ENCODE measurements at places on chromosomes 5 and 9. TPM values are rescaled to one million over a fixed set of nuclear protein-coding genes. Genes with fewer than 3 reads are reported as not detected.

DNA sequence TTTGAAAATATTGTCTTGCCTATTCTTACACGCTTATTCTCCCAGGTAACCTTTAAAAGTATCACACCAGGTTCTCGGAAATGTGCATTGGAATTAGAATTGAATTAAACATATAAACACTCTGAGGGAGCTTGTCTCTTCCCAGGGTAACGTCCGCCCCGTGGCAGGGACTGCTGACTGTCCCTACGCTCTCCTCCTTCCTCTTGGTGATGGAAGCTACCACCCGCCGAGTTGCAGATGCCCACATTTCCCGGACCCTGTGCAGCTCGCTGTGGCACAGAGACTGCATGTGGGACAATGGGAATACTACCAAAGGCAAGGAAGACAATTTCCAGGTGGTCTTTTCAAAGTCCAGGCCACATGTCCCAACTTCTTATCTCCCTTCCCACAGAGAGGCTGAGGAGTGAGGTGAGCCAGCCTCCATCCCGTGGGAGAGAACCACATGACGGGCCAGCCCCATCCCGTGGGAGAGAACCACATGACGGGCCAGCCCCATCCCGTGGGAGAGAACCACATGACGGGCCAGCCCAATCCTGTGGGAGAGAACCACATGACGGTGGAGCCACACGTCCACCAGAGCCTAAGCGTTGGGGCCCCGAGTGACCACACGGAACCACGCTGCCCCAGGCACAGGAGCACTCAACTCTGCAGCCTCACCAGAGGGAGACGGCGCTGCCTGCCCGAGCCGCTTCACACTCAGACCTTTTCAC lies 249.4 kb upstream of the IRX1 start:
- no peaks in the 10 kb centered on the region for H3K27me3 ChIP-seq
- no peak overlapping the region for H3K4me3 ChIP-seq
- H3K27ac ChIP-seq: no peak overlapping the region

DNA sequence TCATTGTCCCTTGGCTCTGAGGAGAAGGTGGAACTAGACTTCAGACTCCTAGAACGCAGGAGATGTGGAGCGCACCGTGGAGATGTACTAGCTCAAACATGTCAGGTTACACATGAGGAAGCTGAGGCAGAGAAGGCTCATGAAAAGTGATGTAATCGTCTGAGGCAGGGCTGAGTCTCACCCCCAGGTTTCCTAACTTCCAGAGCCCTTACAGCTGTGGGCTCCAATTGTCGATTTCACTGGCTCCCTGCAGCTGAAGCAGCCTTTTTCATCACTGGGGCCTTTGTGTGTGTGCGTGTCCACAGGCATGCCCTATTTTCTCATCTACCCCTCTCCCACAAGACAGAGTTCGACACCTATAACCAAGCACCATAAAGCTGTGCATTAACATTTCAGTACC lies 370.6 kb downstream of the NTRK2 start:
- no peaks in the 10 kb centered on the region for H3K27me3 ChIP-seq
- H3K4me1 ChIP-seq: peaks cover 4% of the 10 kb centered on the region
- no peak overlapping the region for H3K27ac ChIP-seq
- no peak overlapping the region for H3K4me3 ChIP-seq
- H3K36me3 ChIP-seq: no peaks in the 10 kb centered on the region

GRCh38 chr5:118125687-118126086 lies 862.7 kb downstream of the DTWD2 start:
- H3K4me3 ChIP-seq: no peak overlapping the region
- H3K4me1 ChIP-seq: no peaks in the 10 kb centered on the region
- no peaks in the 10 kb centered on the region for H3K27me3 ChIP-seq

DNA sequence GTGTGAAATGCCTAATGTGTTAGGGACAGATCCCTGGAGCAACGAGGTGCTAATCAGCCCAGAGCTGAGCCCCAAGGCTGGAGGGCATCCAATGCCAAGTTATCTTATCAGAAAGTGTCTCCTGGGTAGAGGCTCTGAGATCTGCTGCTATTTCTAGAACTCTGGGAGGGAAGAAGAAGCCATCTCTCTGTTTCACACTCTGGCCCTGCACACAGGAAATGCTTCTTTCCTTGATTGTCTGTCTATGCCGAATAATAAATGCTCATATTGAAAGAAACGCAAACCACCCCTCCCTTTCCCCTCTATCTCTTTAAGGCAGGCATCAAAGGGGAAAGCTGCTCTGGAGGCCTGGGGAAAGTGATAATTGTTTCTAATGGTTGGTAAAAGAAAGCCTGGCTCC lies 166.7 kb downstream of the PAPPA start:
- DNase-seq: no peak
- no peaks in the 10 kb centered on the region for H3K36me3 ChIP-seq
- no peaks in the 10 kb centered on the region for H3K4me1 ChIP-seq
- H3K27ac ChIP-seq: no peak overlapping the region

- no peaks in the 10 kb centered on the region for H3K27me3 ChIP-seq
- no peak overlapping the region for H3K27ac ChIP-seq
- H3K4me1 ChIP-seq: no peaks in the 10 kb centered on the region
- no peak overlapping the region for H3K4me3 ChIP-seq
These were observed 181.8 kb downstream of the CRB2 start for GRCh38 chr9:123537809-123538208.

- no peak overlapping the region for H3K4me3 ChIP-seq
- H3K36me3 ChIP-seq: no peaks in the 10 kb centered on the region
- no peak for DNase-seq
- H3K4me1 ChIP-seq: peaks cover under 1% of the 10 kb centered on the region
These were observed 175.5 kb upstream of the SLC30A5 start for GRCh38 chr5:68918306-68918705.

GRCh38 chr5:67364381-67364970 lies 167.9 kb upstream of the CD180 start:
- no peak overlapping the region for H3K4me3 ChIP-seq
- no peak overlapping the region for H3K27ac ChIP-seq
- no peaks in the 10 kb centered on the region for H3K27me3 ChIP-seq
- no peaks in the 10 kb centered on the region for H3K4me1 ChIP-seq

- H3K36me3 ChIP-seq: no peaks in the 10 kb centered on the region
- peaks cover 13% of the 10 kb centered on the region for H3K4me1 ChIP-seq
- DNase-seq: no peak
These were observed 478.0 kb downstream of the ENC1 start for GRCh38 chr5:74162524-74162923.

DNA sequence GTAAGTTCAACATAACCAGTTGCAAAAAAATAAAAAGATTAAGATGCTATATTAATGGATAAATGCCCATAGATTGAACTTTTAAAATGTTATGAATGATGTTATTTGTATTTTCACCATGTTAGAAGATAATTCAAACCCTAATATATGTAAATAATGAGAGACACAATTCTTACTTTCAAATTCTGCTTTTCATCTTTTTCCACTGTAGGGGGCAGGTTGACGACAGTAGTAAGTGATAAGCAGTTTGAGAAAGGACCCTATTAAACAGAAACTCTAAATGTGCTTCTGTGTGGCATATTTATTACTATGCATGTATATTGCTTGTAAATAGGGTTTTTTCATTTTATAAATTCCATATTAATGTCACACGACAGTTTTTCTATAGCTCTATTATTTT lies 591.1 kb downstream of the SEMA5A start:
- no peaks in the 10 kb centered on the region for H3K4me1 ChIP-seq
- no peak overlapping the region for H3K4me3 ChIP-seq
- no peak overlapping the region for H3K27ac ChIP-seq
- no peaks in the 10 kb centered on the region for H3K36me3 ChIP-seq

DNA sequence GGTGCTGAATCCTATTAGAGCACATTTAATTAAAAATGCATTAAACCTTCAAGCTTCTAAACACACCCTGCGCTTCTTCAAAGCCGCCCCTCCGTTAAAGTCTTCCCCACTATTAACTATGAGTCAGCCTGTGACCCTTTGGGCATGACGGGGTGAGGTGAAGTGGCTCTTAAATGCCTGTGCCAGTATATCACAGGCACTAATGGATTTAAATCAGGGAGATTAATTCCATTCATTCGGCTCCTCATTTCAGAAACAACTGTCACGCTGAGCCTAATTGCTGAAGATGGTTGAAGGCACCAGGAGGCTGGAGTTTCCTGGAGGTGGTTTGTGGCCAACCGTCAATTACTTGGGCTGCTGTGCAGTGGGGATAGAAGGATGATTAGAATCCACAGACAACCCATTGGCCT lies 192.6 kb upstream of the MSX2 start:
- peak overlapping the region; percentile 49 for H3K4me3 ChIP-seq
- peaks cover 82% of the 10 kb centered on the region for H3K4me1 ChIP-seq
- H3K27me3 ChIP-seq: no peaks in the 10 kb centered on the region
- H3K36me3 ChIP-seq: peaks cover 26% of the 10 kb centered on the region
- peak overlapping the region; percentile 94 for H3K27ac ChIP-seq

GRCh38 chr5:64615895-64616294 lies 74.4 kb upstream of the SHISAL2B start:
- no peak overlapping the region for H3K4me3 ChIP-seq
- H3K4me1 ChIP-seq: peaks cover 7% of the 10 kb centered on the region
- no peaks in the 10 kb centered on the region for H3K36me3 ChIP-seq
- peaks cover 19% of the 10 kb centered on the region for H3K27me3 ChIP-seq

- H3K27ac ChIP-seq: no peak overlapping the region
- H3K36me3 ChIP-seq: no peaks in the 10 kb centered on the region
- H3K27me3 ChIP-seq: peaks cover 23% of the 10 kb centered on the region
- DNase-seq: no peak
- no peaks in the 10 kb centered on the region for H3K4me1 ChIP-seq
These were observed 20.8 kb downstream of the AGXT2 start for GRCh38 chr5:35026941-35027340.

GRCh38 chr9:127344368-127345000 lies 52.5 kb upstream of the SLC2A8 start:
- H3K27ac ChIP-seq: no peak overlapping the region
- H3K4me3 ChIP-seq: no peak overlapping the region

GRCh38 chr5:37661227-37661920 lies 178.5 kb downstream of the GDNF start:
- no peak overlapping the region for H3K27ac ChIP-seq
- no peak overlapping the region for H3K4me3 ChIP-seq
- H3K27me3 ChIP-seq: no peaks in the 10 kb centered on the region
- DNase-seq: no peak
- H3K36me3 ChIP-seq: no peaks in the 10 kb centered on the region

- no peak overlapping the region for H3K27ac ChIP-seq
- peaks cover 4% of the 10 kb centered on the region for H3K36me3 ChIP-seq
- no peak overlapping the region for H3K4me3 ChIP-seq
- no peak for DNase-seq
- peaks cover 55% of the 10 kb centered on the region for H3K27me3 ChIP-seq
These were observed 50.8 kb upstream of the NOTCH1 start for GRCh38 chr9:136596630-136597031.

- H3K4me1 ChIP-seq: peaks cover 28% of the 10 kb centered on the region
- H3K36me3 ChIP-seq: peaks cover 4% of the 10 kb centered on the region
- H3K27me3 ChIP-seq: no peaks in the 10 kb centered on the region
These were observed 234.4 kb downstream of the MAST4 start for GRCh38 chr5:66830636-66831035.

- H3K27me3 ChIP-seq: peaks cover 19% of the 10 kb centered on the region
- no peaks in the 10 kb centered on the region for H3K36me3 ChIP-seq
- DNase-seq: peak; percentile 81
- H3K4me1 ChIP-seq: no peaks in the 10 kb centered on the region
- H3K4me3 ChIP-seq: no peak overlapping the region
These were observed 45.6 kb upstream of the RNF130 start for GRCh38 chr5:180117000-180117725.

- DNase-seq: no peak
- peak overlapping the region; percentile 71 for H3K4me3 ChIP-seq
- H3K36me3 ChIP-seq: peaks cover 15% of the 10 kb centered on the region
- peak overlapping the region; percentile 99 for H3K27ac ChIP-seq
- no peaks in the 10 kb centered on the region for H3K27me3 ChIP-seq
- no peaks in the 10 kb centered on the region for H3K4me1 ChIP-seq
These were observed 50.6 kb downstream of the TGFBI start for GRCh38 chr5:136079195-136079985.

GRCh38 chr5:52895075-52895474 lies 94.1 kb upstream of the ITGA2 start:
- H3K27me3 ChIP-seq: no peaks in the 10 kb centered on the region
- H3K4me1 ChIP-seq: peaks cover 18% of the 10 kb centered on the region
- H3K4me3 ChIP-seq: no peak overlapping the region
- H3K27ac ChIP-seq: no peak overlapping the region

DNA sequence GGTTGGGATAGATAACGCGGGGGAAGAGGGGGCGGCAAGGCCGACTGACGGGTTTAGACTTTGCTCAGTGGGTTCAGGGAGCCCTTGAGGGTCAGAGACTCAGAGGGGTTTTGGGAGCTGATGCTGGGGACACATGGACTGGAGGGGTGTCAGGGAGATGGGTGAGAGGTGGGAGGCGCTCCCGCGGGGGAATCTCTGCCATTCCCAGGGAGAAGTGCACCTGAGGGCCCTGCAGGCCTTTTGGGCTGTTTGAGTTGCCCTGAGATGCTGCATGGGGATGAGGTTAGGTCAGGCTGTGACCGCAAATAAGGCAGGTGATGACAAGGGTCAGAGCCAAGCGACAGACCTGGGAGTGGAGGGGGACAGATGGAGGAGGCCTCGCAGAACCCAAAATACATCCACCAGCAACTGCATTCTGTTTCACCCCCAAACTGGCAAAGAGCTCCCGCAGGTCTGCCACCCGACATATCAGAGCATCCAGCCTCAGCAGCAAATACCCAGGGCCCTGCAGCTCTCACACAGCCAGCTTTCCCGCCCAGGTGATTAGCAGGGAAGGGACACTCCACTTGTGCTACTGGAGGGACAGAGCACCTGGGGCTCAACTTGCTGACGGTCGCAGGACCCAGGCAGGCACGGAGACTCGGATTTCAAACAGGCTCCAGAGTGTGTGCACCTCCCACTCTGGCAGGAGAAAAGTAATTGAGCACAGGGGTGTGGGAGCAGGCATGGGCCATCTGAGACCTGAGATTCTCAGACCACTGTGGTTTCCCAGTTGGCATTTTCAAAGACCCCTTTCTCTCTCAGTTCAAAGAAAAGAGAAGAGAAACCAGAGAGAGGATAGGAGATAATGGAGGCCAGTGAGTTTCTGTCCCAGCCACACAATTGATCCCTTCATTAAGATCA lies 26.4 kb downstream of the TMOD1 start:
- H3K4me1 ChIP-seq: no peaks in the 10 kb centered on the region
- no peak overlapping the region for H3K27ac ChIP-seq
- no peak for DNase-seq
- H3K27me3 ChIP-seq: no peaks in the 10 kb centered on the region

GRCh38 chr5:154483654-154484392 lies 5.8 kb upstream of the HAND1 start:
- DNase-seq: no peak
- no peaks in the 10 kb centered on the region for H3K4me1 ChIP-seq

DNA sequence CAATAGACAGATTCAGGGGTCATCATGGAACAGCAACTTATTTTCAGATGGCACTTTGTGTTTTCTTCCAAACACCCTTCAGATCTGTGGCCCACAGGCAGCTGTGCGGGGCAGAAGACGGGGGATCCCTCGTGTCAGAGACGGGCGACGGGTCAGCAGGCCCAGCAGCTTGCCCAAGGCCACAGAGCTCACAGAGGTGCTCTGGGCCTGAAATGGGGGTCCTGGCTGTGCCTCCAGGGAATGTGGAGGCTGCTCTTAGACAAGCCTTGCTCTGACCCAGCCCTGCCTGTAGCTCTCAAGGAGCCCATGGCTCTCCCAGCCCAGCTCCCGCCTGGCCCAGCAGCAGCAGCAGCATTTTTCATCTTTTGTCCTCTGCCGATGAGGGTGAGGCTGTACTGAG lies 40.9 kb upstream of the SARDH start:
- no peak for DNase-seq
- H3K36me3 ChIP-seq: peaks cover 5% of the 10 kb centered on the region
- no peaks in the 10 kb centered on the region for H3K27me3 ChIP-seq

The ADGRD2 gene
- total RNA-seq: not detected

The SNCAIP gene
- total RNA-seq: not detected

The SAXO1 gene
- not detected for total RNA-seq

The DBH gene
- not detected for total RNA-seq

The TRIM7 gene
- 1.8 TPM for total RNA-seq
